ENCODE measurements at places on chromosomes 2 and 18.

DNA sequence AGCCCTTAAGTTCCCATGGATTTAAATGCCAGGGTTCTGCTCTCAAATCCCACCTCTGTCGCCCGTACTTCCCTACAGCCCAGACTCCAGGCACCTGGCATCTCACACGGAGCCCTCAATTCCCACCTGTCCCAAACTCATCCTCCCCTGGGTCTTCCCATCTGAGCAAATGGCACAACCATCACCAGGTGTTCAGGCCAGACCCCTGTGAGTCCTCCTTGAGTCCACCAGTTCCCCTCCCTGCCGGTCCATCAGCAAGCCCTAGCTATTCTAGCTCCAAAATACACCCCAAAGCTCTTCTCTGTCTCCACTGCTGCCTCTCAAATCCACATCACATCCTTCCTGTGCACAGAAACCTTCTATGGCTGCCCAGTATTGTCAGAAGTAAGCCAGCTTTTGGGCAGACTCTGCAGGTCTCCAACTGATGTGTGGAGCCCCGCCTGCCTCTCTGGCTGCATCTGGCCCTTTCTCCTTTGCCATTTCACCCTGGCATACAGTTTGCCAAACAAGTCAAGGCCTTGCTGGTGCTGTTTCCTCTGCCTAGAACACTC, 67.7 kb downstream of the DNMT3A start:
- no peak for DNase-seq

- no peak for DNase-seq
These were observed 7.9 kb downstream of the RDH14 start for GRCh38 chr2:18552351-18553077.

DNA sequence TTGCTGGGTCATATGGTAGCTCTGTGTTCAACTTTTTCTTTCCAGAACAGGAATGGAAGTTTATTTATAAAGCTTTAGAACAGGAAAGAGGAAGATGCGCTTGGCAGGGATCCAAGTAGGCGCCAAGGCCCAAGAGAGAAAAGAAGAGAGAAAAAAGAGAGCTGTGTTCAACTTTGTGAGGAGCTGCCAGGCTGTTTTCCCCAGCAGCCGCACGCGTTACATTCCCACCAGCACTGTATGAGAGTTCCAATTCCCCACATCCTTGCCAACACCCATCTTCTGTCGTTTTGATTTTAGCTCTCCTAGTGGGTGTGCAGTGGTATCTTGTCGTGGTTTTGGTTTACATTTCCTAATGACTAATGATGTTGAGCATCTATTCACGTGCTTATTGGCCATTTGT, 51.4 kb downstream of the KCNF1 start:
- no peak for DNase-seq

GRCh38 chr18:75183524-75183923, 25.4 kb downstream of the PTGR3 start:
- no peak for DNase-seq

DNA sequence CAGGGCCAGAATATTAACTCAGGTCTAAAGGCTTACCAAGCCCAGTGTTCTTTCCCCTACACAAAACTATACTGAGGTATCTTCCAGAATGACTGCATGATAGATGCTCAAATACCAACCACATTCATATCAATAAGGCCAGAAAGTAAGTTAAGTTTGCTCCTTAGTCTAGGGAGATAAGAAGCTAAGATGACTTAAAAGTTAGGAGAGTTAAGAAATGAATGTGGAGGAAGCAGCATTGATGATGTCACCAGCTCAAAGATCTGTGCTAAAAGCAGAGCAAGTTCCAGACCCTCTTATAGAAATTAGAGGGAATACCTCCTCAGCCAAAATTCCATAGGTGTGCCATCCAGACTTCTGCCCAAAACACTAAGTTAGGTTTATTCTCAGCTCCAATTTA, 6.1 kb downstream of the PPP4R1 start:
- no peak for DNase-seq

GRCh38 chr2:42010743-42011298, 37.0 kb upstream of the PKDCC start:
- DNase-seq, result no peak
